Upper lobe of left lung (tissue), 6 donors: ENCODE measurements at places on chromosomes 1 and 21. TPM values are rescaled to one million over a fixed set of nuclear protein-coding genes. Genes with fewer than 3 reads are reported as not detected.

DNA sequence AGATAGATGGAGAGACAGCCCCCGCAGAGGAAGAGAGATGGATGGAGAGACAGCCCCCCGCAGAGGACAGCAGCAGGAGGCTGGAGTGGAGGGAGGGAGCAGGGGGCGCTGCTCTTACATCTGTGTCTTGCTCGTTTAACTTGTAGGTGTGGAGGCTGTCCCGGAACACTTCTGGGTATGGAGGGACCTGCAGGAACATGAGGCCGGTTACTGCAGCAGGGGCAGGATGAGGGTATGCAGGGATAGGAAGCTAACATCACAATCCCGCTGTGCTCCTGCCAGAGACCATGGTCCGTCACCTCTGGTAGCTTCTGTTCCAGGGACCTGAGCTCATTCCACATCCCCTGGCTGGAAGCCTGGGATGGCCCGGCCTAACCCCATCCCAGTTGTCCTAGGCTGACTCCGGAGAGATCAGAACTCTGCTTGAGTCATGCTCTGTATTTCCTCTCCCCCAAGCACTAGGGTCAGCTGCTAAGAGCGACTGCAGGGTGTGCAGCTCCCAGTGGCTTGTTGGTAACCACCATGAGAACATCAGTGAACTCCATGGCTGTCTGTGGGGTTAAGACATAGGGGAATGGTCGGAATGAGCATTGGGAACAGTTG, 36.7 kb upstream of the GOLT1A start:
- no peak overlapping the region for H3K4me3 ChIP-seq
- no peaks in the 10 kb centered on the region for H3K36me3 ChIP-seq
- no peak overlapping the region for H3K27ac ChIP-seq
- H3K4me1 ChIP-seq = peaks cover 7% of the 10 kb centered on the region

- H3K4me1 ChIP-seq = no peaks in the 10 kb centered on the region
- no peaks in the 10 kb centered on the region for H3K36me3 ChIP-seq
- no peak for DNase-seq
- H3K27me3 ChIP-seq = no peaks in the 10 kb centered on the region
These were observed 127.0 kb downstream of the CRB1 start for GRCh38 chr1:197394831-197395608.

GRCh38 chr1:211643324-211644212, 31.9 kb downstream of the NEK2 start:
- no peaks in the 10 kb centered on the region for H3K27me3 ChIP-seq
- peaks cover 8% of the 10 kb centered on the region for H3K4me1 ChIP-seq
- H3K27ac ChIP-seq = no peak overlapping the region
- H3K36me3 ChIP-seq = no peaks in the 10 kb centered on the region
- no peak overlapping the region for H3K4me3 ChIP-seq

DNA sequence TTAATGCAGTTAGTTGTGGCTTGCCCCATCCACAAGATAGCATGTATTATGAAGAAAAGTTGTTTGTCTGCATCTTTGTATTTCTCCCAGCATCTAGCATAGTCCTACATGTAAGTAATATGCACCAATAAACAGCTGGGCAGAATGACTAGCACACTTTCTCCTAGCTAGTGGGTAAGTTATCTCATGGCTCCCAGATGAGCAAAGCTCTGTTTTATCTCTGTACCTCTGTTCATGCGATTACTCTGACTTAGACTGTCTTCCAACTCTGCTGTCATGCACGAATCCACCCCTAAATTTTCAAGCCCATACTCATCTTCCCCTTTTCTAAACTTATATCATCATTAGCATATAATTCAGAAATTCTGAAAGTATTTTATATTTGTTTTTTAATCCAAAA, 37.5 kb upstream of the KCTD3 start:
- no peaks in the 10 kb centered on the region for H3K4me1 ChIP-seq
- H3K36me3 ChIP-seq = no peaks in the 10 kb centered on the region
- no peak overlapping the region for H3K27ac ChIP-seq
- DNase-seq = no peak

DNA sequence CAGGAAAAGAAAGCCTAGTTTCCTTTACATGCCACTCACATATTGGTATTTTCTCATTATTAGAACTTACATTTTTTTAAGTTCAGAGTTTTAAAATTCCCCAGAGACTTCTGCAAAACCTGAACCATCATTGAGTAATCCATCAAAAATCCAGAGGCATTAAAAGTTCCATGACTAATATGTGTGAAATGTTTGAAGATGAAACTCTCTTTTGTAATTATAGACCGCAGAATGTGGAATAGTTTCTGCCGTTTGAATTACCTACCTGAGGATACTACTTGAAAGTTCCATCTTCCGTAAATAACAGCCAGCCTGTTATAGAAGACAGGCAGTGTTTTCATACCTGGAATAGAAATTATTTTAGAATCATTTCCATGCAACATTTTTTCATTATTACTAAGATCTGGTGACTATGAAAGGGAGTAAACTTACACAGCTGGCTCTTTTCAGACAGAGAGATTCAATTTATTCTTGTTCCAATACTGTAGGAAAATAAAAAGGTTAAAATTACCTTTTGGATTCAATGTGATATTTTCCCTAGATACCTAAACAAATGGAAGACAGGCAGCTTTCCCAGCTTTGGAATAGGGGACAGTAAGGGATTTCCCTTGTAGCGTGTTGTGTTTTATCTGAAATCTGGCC, 131.4 kb downstream of the ST6GALNAC5 start:
- H3K4me3 ChIP-seq = no peak overlapping the region
- H3K4me1 ChIP-seq = no peaks in the 10 kb centered on the region
- no peak for DNase-seq
- H3K36me3 ChIP-seq = no peaks in the 10 kb centered on the region

DNA sequence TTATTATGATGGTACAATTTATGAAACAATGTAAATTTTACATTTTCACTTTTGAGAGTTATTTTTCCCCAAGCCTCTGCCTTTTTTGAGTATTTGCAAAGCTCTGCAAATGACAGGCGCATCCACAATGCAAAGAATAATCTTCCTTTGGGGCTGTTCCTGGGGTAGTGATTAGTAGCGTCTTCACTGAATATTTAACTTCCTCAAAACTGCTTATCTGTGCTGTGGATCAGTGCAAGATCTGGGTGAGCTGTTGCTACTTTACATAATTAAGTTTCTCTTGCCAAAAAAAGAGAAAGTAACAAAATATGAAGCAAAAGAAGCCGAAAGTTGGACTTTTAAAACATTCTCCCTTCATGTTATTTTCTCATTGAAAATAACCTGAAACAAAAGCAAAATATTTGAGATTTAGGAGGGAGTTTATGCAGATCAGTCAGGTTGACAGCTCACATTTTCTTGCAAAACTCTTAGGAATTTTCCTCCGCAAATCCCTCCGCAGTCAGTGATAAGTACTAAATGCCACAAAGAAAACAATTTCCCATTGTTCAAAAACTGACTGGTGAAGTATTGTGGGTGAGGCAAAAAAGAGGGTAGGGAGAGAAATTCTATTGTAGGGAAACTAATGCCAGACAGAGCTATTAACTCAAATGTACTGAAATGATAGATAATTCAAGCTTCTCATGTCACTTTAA, 276.4 kb upstream of the B3GALT2 start:
- no peak for DNase-seq
- H3K27me3 ChIP-seq = no peaks in the 10 kb centered on the region
- no peaks in the 10 kb centered on the region for H3K36me3 ChIP-seq
- H3K4me1 ChIP-seq = no peaks in the 10 kb centered on the region

DNA sequence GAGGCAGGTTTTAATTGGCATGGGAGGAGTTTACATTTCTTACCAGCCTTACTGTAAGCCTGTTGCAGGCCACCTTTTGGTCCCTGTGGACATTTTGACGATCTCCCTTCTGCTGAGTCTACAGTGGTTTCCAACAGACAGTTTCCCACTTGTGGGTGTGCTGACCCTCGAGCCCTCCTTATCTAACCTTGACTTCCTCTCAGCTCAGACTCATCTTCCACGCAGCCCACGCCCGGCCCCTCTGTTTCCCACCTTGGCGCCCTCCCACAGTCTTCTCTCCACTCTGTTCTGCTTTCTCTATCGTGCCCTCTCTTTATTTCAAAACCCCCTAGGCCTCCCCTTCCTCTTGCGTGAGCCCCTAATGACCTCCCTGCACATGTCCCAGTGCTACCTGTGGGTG, 6.1 kb upstream of the ARL8A start:
- no peaks in the 10 kb centered on the region for H3K36me3 ChIP-seq
- no peaks in the 10 kb centered on the region for H3K27me3 ChIP-seq
- H3K4me1 ChIP-seq = peaks cover 13% of the 10 kb centered on the region
- DNase-seq = no peak

NRDC gene
- total RNA-seq = 119 TPM
